ENCODE measurements at places on chromosomes 4 and X.

GRCh38 chr4:181909368-181909767, 333.8 kb upstream of the TENM3 start:
- DNase-seq, result peak; percentile 76

DNA sequence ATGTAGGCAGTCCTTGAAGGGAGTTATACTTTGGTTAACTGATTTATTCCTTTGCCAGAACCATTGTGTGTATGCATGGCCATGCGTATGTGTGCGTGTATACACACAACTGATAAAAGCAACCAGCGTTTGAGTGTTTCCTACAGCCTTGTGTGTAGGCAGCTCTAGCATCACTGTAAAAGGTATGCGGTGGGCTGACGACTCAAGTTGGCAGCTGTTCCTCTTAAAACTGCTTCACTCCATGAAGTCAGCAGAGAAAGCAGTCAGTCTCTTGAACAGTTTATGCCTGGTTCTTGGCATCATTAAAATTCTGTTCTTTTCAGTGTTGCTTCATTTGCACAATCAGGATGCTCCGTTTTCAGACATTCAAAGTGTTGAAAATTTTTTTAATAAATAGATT, 103.5 kb upstream of the FRMPD4 start:
- DNase-seq, result no peak

DNA sequence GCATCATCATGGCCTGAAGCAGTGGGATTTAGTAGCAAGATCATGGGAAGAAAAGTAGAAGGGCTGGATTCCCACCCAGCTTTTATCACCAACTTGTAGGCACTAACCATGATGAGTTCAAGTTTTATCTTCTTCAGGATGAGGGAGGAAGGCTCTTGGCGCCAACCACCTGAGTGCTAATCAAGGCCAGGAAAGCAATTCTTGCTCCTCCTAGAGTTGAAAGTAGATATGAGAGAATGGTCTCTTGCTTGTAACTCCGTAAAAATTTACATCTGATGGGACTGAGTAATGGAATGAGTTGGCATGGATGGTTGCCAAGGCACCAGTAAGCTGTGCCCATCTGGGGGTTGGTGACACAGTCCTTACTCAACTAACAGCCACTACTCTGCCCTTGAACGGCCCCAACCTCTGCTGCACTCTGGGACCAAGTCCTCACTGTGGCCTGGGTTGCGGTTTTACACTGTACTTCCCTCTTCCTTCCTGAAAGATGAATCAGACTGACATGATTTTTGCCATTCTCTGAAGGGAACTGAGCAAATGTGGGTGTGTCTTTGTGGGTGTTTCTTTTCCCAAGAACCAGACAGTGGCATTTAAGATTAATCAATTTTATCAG, 39.4 kb upstream of the NDP start:
- peak; percentile 76 for DNase-seq

DNA sequence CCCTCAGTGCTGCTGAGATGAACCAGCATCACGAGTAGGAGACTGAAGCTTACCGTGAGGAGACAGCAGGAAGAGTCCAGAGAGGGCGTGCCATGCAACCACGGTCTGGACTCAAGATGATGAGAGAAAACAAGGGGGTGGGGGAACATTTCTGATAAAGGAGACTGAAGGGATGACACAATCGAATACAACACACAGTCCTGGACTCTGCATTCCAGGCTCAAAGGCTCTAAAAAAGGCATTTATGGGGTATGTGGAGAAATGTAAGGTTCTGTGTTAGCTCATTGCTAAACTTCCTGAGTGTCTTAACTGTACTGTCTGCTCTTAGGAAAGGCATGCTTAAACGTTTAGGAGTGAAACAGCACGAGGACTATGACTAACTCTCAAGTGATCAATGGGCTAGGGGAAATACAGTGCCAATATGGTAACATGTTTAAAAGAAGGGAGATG, 20.6 kb upstream of the IRAK1 start:
- DNase-seq, result peak; percentile 78

DNA sequence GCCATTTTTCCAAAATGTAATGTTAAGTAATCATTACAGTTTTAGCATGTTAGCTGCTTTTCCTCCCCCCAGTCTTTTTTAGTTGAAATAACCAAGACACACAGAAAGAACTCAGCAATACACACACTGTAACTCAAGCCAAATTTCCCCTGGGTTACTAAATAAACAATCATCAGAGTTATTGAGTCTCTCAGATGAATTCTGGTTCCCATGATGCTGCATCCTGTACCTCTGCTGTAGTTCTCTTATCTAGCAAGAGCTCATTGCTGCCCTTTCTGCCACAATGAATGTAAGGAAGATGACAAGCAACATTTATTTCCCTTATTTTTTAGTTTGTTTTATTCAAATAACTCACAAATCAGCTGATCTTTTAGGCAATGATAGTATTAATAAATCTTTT, 185.1 kb downstream of the ARHGAP6 start:
- DNase-seq, result peak; percentile 70

- DNase-seq, result no peak
Observed at GRCh38 chrX:120402369-120402768, 40.5 kb downstream of the ATP1B4 start.

DNA sequence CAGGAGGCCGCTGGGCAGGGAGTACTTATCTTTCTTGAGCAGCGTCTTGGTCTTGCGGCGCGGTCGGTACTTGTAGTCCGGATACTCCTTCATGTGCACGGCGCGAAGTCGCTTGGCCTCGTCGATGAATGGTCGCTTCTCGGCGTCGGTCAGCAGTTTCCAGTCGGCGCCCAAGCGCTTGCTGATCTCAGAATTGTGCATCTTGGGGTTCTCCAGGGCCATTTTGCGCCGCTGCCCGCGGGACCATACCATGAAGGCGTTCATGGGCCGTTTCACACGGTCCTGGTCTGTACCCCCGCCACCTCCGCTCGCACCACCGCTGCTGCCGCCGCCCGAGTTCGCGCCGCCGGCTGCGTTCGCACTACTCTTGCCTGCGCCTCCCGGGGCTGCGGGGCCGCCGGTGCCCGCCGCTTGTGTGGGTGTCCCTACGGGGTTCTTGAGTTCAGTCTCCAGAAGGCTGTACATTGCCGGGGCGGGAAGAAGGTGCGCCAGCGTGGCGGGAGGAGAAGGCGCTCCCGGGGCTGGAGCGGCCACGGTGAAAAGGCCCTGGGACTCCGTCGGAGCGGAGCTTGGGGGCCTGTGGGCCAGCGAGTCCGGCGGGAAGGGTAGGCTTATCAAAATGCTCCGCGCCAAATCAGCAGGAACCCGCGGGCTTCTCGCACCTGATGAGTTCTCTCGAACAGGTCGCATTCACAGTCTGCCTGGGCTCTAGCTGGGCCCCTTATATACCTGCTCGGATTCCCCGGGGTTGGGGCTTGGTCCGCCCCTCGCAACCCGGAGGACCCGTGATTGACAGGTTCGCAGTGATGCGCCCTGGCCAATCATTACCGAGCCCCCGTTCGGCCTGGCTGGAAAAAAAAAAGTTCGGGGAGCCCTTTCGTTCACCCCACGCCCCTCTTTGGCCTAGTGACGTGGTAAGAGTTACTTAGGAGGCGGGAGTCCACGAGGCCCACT, at the start of gene SOX3:
TSS of gene SOX3 (minus strand) at position 699 of the 954 bp plus-strand sequence. CDS start at position 690, 9 bp downstream.
- no peak for DNase-seq

DNA sequence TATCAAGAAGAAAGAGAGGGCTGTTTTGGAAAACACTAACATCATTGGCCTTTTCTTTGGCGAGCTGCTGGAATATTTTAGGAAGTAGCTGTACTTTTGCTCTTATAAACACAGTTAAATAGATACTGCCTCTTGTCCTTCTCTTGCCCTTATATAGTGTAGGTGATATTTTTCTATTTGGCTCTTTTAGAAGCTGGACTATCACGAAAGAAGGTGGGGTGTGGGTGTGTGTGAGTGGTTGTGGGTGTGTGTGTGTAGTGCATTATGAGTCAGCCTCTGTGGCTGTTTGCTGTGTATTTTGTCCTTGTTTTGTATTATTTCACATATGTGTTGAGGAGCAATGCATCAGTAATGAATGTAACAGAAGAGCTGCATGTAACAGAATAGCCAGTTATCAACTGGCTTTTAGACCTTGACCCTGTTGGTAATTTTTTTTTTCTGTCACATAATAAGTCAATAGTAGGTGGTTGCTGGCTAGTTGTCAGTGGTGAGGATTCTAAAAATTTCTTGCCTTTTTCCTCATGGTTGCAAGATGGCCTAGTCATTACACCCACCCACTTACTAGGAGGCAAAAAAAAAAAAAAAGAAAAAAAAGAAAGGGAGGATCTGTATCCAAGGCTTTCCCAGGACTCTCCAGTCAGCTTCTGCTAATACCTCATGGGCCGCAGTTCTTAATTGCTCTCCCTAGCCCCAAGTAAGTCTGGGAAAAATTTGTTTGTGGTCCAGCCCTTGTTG, 23.8 kb downstream of the ARHGAP10 start:
- DNase-seq, result no peak

DNA sequence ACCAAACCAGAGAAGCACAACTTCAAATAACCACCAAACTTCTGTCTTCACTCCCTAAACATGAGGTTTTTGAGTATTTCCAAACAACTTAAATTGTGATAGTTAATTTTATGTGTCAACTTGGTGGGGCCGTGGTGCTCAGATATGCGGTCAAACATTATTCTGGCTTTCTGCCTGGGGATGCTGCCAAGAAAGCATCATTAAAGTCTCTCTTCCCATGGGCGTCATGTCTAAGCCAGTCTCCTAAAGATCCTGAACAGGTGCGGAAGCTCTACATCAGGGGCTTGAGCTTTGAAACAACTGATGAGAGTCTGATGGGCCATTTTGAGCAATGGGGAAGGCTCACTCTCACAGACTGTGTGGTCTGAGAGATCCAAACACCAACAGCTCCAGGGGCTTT, 24.1 kb upstream of the SOD3 start:
- DNase-seq, result peak; percentile 37

DNA sequence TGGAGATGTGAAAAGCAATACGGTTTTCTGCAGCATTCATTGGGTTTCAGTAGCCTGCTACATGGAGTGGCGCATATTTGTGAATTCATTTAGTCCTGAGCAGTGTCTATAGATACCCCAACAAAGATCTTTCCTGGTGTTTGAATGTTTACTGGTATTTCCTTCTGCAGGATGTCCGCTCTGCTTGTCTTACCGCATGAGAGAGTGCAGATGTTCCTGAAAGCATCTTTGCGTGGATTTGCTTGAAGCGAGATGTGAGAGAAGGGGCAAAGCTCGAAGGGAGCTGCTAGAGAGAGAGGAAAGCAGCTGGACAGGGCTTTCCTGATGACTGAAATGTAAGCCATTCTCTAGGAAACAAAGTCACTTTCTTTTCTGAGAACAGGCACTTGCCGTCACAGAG, 40.9 kb upstream of the GYPA start:
- DNase-seq, result no peak

DNA sequence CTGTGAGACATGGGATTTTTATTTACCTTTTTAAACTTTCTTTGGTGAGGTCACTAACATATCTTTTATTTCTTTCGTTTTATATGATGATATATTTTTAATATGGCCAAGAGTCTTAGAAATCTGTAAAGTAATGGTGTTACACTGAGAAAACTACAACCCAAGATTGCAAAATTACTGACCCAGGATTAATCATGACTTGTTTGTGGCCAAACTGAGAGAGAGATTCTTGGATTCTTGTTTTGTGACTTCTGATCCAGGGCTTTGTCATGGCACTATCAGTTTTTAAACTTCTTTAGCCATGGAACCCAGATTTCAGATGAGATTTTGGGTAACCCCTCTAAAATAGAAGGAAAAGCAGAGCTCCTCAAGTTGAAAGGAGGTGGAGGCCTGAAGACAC, 42.0 kb downstream of the SGMS2 start:
- no peak for DNase-seq

GRCh38 chr4:123598331-123598730, 201.7 kb downstream of the SPRY1 start:
- DNase-seq, result no peak

DNA sequence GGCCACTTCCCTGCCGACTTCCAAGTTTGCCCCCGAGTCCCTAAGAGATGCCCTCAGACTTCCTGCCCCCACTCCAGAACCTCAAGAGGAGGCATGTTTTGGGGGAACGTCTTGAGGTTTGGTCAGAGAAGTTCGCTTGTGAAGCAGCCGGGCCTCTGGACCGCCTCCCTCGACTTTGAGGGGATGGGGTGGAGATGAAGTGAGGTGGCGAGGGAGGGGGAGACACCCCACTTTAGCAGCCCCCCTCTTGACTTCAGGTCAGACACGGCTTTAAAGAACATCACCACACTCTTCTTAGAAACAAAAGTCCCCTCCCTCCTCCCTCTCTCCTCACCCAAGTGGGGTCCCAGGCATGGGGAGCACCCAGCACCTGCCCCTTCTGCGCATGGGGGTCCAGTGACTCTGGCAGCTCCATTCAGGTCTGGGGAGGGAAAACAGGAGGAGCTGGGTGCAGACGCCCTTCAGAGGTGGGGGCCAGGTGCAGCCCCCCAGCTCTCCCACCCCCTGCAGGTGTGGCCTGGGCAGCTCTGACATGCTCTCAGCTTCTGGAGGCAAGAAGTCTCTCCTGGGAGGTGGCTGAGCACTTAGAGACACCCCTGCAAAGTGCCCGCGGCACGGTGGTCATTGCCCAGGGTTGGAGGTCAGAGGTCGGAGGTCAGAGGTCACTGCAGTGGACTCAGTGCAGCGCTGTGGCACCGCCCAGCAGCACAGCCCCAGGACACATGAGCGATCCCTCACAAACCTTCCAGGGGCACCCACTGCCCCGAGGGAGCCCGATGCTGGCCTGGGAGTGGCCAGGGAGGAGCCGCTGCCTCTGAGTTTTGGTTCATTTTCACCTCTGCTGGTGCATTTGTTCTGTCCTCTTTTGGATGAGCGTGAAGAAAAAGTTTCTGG, 108.8 kb downstream of the CPZ start:
- DNase-seq, result no peak

- DNase-seq, result no peak
Observed at GRCh38 chr4:65893271-65893670, 223.0 kb upstream of the EPHA5 start.

DNA sequence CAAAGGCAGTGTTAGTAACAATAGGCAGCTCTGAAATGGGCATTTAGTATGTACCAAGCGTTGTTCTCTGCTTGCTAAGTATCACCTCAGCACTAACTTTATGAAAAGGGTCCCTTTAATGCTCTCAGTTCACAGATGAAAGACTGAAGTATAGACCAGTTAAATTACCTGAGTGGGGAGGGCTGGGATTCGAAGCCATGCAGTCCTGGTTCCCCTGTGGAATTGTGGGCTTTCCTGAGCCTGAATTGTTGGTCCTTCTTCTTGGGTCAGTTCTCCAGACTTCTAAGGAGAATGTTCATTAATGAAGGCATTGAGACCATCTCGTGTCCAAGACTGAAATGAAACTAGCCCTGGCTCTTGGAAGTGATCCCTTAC, 7.7 kb upstream of the PRDM8 start:
- DNase-seq, result no peak

GRCh38 chrX:133850399-133850798, 135.0 kb downstream of the GPC3 start:
- peak; percentile 43 for DNase-seq

GRCh38 chrX:20974326-20974725, 399.9 kb upstream of the CNKSR2 start:
- peak; percentile 26 for DNase-seq

Measured in fibroblast of skin of scalp (primary cell).